ENCODE measurements at places on chromosomes 2 and 18.

DNA sequence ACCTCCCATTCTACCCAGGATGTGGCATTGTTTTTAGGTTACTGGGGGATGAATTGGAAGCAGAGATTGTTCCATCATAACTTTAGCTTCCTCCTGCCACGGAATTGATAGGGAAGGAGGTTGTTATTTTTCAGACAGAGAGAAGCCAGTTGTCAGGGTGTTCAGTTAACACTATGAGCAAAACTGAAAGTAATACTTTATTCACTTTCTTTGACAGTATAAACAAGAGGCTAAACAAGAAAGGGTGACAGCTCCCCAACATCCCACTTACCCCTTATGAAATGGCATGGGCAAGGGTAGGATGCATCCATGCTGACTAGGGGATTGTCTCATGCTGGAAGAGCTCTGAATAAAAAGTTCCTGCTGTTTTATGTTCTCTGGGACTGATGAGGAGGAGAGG, 36.4 kb upstream of the GAREM1 start:
- DNase-seq, result no peak

- no peak for DNase-seq
Measured at GRCh38 chr2:176536439-176537133, 267.3 kb downstream of the MTX2 start.

DNA sequence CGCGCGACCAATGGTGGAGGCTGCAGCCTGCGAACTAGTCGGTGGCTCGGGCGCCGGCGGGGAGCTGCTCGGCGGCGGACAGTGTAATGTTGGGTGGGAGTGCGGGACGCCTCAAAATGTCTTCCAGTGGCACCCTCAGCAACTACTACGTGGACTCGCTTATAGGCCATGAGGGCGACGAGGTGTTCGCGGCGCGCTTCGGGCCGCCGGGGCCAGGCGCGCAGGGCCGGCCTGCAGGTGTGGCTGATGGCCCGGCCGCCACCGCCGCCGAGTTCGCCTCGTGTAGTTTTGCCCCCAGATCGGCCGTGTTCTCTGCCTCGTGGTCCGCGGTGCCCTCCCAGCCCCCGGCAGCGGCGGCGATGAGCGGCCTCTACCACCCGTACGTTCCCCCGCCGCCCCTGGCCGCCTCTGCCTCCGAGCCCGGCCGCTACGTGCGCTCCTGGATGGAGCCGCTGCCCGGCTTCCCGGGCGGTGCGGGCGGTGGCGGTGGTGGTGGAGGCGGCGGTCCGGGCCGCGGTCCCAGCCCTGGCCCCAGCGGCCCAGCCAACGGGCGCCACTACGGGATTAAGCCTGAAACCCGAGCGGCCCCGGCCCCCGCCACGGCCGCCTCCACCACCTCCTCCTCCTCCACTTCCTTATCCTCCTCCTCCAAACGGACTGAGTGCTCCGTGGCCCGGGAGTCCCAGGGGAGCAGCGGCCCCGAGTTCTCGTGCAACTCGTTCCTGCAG, at the start of gene HOXD9:
TSS of gene HOXD9 (plus strand) at position 37 of the 728 bp plus-strand sequence. CDS start at position 87, 50 bp downstream.
- no peak for DNase-seq

DNA sequence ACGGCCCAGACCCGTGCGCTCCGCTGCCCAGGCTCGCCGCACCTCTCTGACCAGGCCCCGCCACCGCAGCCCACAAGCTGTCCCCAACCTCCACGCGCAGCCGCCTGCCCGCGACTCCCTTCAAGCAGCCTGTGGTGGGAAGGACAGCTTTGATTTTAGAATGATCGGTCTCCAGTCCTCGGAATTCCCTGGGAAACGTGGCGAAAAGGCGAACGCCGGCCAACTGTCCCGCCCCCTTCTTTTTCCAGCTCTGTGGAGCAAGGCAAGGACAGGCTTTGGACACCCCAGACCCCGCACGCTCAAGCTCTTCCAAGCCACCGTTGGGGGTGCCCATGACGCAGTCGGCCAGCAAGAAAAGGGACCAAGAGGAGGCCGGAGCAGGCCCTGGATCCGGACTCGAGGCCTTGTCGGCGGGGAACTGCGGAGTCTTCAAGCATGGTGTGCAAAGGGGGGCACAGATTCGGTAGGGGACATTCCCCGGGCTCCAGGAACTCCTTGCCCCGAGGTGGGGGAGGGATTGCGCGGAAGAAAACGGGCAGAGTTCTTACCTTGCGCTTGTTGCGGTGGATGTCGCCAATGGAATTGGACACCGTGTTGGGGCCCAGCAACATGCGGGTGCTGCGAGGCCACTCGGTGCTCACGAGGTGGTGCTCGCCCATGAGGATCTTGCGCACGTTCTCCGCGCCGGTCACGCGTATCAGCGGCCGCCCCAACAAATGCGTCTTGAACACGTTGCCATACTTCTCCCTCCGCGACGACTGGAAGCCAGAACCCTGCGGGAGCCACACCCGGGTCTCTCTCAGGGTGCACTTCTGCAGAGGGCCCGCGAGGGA, 4.0 kb downstream of the CYP26B1 start:
- DNase-seq, result no peak

DNA sequence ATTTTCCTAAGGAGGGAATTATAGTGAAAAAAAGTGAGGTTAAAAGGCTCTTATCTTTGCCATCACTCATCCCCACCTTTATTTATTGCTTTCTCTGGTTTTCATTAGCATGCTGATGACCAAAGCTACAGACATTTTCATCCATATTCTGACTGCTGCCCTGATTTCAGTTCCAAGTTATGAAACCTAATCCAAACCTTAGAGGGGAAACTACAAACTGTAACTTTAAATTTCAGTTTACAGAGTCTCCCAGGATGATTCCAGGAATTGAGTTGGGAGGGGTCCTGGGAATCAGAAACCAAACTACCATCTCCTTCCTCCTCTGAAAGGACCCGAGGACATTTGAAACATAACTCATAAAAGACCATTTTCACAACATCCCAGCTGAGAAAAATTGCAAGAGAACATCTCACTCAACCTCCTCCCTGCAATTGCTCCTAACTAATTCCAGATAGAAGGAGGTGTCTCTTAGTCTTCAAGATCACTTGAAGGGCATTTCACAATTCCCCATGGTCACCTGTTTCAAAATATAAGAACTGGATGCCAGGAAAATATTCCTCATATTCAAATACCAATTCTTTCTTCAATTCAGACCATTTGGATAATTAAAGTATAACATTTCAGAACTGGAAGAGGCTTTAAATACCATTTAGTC, 520.6 kb downstream of the TNS1 start:
- no peak for DNase-seq

DNA sequence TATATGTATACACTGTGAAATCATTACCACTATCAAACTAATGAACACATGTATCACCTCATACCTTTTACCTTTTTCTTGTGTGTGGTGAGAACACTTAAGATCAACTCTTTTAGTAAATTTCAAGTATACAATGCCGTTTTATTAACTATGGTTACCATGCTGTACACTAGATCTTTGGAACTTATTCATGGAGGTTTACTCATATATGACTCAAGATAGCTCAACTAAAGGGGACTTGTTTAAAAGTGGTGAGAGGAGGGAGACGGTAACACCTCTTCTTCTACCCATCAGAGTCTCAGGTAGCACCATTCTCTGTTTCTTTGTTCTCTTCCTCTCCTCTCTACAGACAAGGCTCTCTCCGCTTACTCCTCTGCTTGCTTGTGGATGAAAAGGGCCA, 36.1 kb upstream of the TMEM178A start:
- no peak for DNase-seq

DNA sequence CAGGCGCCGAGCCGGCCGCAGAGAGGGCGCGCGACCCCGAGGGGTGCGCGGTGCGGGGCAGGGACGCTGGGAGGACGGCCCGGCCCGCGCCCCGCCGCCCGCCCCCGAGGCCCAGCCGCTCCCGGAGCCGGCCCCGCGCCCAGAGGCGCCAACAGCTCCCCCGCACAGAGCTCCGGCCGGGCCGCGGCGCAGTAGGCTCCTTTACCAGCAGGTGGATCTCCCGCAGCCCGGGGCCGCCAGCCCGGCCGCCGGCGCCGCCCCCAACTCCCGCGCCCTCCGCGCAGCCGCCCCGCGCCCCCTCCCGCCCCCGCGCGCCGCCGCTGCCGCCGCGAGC, 258 bp downstream of the MGAT4A start:
- DNase-seq, result no peak

- no peak for DNase-seq
Measured at GRCh38 chr2:118696786-118697465, 150.5 kb downstream of the EN1 start.

GRCh38 chr2:22336414-22336813, 1048.6 kb upstream of the KLHL29 start:
- no peak for DNase-seq

DNA sequence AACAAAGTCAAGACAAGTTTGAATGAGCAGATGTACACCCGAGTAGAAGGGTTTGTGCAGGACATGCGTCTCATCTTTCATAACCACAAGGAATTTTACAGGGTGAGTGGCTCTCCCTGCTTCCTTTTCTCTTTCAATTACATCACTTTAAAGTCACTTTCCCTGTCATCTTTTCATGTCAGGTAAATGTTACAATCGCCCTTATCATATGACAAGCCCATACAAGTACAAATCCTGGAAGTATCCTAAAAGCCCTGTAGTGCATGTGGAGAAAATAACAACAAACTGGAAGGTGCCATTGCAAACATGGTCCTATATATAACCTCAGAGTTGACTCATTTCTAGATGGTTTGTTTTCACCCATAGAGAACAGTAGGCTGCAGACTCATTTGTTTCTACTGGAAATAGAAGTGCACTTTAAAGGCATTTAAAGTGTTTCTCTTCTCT, 126.0 kb downstream of the SP100 start:
- DNase-seq, result no peak

DNA sequence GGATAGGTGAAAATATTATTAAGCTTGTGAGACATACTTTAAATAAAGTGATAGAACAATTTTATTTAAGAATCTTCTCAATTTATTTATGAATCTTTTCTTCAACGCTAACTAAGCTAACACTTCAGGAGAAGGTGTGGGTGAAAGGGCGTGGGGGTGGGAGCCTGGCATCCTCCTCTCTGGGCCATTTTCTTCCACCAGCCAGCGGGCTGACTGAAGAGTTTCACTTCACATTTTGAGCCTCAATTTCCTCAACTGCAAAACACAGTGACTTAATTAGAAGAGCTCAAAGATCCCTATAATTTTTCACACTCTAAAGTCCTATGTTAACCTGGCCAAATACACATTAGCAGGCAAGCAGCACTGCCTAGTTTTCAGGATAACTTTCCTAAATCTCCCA, 94.8 kb downstream of the FTCDNL1 start:
- DNase-seq, result no peak

DNA sequence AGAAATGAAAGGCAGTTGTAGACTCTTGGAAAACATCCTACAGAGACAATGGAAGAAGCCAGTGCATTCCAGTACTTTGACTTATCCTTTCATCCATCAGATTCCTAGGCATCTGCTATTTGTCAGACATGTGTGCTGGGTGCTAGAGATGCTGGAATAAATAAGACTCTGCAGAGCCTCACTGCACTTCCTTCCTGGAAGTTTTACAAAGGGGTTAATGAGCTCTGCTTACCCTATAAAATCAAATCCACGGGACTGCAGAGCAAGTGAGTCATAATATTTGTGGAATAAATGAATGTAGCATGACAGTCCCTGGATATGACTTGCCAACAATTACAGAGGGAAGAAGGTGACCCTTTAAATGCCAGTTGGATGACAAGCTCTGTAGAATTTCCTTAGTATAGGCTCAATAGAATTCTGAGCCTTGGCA, 52.7 kb upstream of the NPAS2 start:
- no peak for DNase-seq

- DNase-seq, result no peak
Measured at GRCh38 chr18:8359076-8359475, 250.2 kb upstream of the RAB12 start.

- no peak for DNase-seq
Measured at GRCh38 chr2:197264332-197264731, 46.2 kb downstream of the ANKRD44 start.

GRCh38 chr2:134375935-134376334, 122.1 kb downstream of the MGAT5 start:
- no peak for DNase-seq

- DNase-seq, result no peak
Measured at GRCh38 chr2:128584296-128584890, 265.7 kb upstream of the HS6ST1 start.

- DNase-seq, result no peak
Measured at GRCh38 chr2:146844226-146844990, 1000.4 kb upstream of the ACVR2A start.

GRCh38 chr2:54941248-54941984, 108.8 kb downstream of the RTN4 start:
- no peak for DNase-seq

DNA sequence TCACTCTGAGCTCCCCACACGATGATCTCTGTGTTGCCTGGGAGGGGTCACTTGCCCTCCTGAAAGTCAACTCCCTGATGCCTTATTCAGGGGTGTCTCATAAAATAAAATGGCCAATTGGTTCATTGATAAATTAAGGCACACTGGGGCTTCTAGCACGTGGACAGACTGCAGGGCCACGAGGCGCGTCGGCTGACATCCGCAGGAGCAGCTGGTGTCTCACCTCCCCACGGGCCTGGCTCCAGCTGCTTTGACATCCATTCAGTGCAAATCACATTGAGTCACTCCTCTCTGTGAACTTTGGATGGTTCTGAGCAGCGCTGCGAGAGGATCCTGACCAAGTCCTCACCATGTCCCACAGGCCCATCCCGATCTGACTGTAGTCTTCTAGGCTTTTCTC, 4.6 kb upstream of the ST8SIA3 start:
- DNase-seq, result no peak

DNA sequence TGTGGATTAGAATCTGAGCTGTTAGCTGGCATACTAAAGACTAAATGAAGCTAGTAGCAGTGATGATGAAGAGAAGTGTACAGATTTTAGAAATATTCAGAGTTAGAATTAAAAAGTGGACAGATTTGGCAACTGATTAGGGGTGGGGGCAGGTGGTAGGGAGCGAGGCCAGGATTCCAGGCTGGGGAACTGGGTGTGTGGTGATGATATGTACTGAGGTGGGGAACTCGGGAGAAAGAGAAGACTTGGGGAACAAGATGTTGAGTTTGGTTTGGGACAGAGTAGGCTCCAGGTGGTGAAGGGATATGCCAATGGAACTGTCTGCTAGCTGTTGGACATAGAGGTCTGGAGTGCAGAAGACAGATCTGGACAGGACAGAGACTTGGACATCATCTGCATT, 9.2 kb upstream of the CYP26B1 start:
- DNase-seq, result no peak

GRCh38 chr2:215022418-215022817, 116.0 kb downstream of the ABCA12 start:
- no peak for DNase-seq

GRCh38 chr2:56531668-56532420, 348.1 kb downstream of the CCDC85A start:
- no peak for DNase-seq

- no peak for DNase-seq
Measured at GRCh38 chr2:223587301-223587700, 14.9 kb downstream of the SCG2 start.

DNA sequence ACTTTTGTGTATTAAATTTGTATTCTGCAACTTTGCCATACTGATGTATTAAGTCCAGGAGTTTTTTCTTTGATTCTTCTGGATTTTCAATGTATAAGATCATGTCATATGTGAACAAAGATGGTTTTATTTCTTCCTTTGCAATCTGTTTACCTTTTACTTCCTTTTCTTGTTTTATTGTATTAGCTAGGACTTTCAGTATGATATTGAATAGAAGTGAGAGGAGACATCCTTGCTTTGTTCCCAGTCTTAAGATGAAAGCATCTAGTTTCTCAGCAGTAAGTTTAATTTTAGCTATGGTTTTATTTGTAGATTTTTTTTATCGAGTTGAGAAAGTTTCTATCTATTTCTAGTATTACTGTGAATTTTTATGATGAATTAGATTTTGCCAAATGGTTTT, 25.5 kb downstream of the VRK2 start:
- DNase-seq, result no peak
